ENCODE measurements at places on chromosomes 1 and 21.

DNA sequence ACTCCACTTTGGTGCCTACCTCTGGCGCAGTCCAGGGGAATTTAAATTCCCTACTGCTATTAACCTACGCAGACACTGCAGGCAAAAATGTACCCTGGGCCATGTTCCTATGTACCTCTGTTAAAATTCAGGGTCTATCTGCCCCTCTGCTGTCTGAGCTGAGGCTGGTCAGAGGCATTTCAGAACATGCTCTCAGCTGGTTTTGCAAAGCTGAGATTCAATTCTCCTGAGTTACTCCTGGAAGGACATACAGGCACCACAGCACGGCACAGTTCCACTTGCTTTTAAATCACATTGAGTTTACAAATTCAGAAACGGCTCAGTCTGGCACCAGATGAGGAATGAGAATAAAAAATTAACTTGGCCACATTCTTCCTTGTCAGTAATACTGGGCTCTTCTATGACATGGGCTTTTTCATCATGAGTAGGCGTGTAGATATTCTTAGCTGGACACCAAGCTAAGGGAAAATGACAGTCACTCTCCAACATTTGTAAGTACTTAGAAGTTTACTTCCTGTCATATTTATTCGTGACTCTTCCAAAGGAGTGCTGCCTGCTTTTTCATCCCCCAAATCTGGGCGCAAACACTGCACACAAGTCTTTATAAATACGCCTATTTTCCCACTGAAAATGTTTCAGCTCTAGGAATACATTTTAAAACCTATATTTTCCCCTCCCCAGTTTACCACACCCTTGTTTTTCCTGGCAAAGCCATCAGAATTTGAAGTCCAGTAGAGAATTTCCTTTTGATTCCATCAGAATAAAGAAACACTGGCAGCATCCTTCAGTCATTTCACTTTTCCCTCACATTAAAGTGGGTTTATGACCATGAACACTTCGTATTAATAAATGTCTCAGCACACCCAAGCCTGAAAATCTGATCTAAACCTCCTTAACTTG lies 1.9 kb downstream of the C1orf198 start:
- no peak for DNase-seq

DNA sequence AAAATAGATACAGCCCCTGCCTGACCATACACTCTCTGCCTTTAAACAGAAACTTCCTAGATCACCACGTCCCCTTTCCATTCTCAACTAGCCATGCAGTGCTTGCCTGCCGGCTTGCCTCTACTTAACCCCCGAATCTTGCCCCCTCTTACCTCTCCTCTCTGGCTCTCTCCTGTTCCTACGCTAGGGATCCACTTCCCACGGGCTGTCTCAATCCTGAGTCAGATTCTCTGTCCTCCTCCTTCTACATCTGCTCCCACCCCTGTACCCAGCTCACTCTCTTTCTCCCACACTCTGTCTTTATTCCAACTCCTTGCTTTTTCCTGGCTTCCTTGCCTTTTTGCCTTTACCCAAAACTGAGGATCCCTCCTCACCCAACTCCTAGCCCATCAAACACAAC lies 29.3 kb downstream of the ATF3 start:
- DNase-seq: no peak

- DNase-seq: no peak
Measured at GRCh38 chr1:244869364-244869827, 5.1 kb upstream of the HNRNPU start.

DNA sequence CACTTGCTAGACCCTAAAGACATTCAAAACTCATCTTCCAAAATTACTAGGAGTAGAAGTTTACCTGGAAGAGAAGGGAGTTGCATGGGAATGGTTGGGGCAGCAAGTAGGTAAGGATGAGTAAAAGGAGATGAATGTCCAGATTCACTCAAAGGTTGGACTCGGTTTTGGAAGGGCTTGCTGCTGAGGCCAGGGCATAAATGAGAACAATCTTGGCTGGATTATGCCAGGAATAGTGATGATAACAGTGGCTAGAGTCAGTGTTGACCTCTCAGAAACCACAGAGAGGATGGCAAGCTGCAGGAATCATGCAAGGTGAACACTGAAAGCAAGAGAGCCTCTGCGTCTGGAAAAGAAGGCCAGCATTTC lies 43.4 kb downstream of the C8A start:
- no peak for DNase-seq

GRCh38 chr1:229155472-229155871 lies 115.4 kb upstream of the RAB4A start:
- peak; percentile 10 for DNase-seq

DNA sequence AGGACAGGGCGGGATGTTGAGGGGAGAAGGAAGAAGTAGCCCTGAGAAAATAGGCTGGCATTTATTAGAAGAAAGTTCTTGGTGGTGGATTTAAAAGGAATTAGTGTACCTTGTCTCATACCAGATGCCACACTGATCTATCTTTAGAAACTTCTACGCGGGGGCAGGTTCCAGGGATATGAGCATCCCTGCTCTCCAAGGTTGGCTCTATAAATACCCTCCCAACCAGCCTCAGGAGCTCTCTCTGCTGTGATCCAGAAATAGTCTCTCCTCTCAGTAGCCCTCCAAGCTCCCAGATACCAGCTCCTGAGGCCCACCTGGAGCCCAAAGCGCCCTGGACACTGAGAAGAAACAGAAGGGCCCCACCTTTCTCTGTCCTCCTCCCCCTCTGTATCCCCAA lies 128.3 kb upstream of the TNR start:
- no peak for DNase-seq

GRCh38 chr1:60341274-60341673 lies 267.7 kb upstream of the C1orf87 start:
- DNase-seq: no peak

- DNase-seq: no peak
Measured at GRCh38 chr1:68448365-68448764, 1.4 kb downstream of the RPE65 start.

DNA sequence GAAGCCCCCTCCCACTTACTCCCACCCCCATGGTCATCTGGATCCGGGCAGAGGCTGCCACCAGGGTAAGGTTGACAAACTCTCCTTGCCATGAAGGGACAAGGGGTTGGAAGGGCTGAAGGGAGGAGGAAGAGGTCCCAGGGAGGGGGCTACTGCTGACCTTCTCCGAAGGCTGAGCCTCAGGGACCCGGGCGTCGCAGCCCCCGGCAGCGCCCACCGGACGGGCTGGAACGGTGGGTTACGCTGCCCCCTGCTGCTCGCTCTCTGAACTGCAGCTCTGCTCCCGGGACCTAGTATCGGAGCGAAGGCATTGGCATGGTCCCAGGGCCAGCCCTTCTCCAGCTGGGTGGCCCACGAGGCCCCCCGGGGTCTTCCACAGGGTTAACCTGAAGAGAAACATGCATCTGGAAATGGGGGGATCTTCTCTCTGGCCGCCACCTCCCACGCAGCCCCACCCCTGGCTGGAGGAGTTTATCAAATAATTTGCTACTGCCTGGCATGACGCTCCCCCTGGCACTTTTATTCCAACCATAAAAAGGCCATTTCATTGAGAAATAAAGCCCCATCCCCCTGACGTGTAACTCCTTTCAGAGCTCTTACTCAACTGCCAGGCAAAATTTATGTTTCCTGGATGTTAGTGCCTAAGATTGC lies 70.4 kb upstream of the TARDBP start:
- peak; percentile 56 for DNase-seq

GRCh38 chr1:231313661-231314060 lies 24.0 kb downstream of the EXOC8 start:
- DNase-seq: no peak

GRCh38 chr1:236156512-236157208 lies 14.3 kb downstream of the GPR137B start:
- DNase-seq: no peak

- DNase-seq: no peak
Measured at GRCh38 chr1:164736137-164736536, 177.2 kb downstream of the PBX1 start.

DNA sequence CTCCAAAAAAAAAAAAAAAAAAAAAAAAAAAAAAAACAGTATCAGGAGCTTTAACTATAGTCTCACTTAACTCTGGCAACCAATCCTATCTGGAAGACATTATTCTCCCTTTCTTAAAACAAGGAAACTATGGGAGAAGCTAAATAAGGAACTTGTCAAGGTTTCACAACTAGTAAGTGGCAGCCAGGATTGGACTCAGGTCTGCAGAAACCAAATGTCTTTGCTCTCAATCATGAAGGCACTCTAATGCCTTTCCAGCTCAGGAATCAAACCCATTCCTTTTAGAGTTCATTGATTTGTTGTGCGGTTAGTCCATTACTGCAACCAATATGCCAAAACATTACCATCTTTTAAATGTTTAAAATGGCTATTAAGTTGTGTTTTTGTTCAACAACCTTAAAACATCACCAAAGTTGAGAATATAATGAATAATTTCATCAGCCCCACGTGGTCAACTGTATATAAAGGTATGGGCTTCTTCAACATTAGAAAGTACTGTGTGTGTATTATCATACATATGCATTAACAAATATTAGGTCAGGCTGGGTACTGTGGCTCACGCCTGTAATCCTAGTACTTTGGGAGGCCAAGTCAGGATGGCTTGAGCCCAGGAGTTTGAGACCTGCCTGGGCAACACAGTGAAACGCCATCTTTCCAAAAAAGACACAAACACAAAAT lies 1.5 kb downstream of the EPRS1 start:
- DNase-seq: no peak

- no peak for DNase-seq
Measured at GRCh38 chr21:25701529-25701928, 33.2 kb downstream of the ATP5PF start.

- peak; percentile 28 for DNase-seq
Measured at GRCh38 chr1:31798433-31799195, 17.2 kb downstream of the SPOCD1 start.

DNA sequence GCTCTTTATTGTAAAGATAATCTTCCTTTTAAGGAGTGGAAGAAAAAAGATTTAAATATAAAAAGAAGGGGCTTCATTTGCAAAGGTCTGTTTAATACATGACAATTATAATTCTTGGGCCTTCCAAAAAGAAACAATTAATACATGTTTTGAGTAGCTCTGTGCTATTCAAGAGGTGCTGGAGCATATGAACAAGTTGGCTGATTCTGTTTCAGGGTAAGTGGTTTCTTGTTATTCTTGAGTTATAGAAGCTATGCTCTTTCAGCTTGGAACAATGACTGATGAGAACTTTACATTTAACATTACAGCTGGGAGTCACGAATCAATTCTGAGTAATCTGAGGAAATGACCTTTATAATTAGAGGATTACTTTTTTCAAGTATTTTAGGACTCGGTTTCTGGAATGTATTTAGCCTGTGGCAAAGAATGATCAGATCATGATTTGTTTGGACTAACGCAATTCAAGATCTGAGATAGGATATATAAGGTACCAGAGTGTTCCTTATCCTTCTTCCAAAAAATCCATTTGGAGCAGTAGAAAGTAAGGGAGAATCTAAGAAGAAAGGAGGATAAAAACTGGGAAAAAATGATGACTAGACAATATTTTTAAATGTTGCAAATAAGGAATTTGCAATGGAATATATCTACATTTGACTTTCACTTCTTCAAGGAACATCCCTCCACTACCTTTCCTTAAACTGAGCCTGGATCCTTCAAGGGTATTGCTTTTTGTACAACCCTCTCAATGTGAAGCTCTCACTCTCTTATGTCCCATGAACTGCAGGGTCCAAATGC lies 77.1 kb upstream of the KCTD3 start:
- no peak for DNase-seq

- DNase-seq: no peak
Measured at GRCh38 chr1:60664086-60664625, 418.2 kb upstream of the NFIA start.

- no peak for DNase-seq
Measured at GRCh38 chr1:112335351-112335750, 60.7 kb upstream of the CTTNBP2NL start.

DNA sequence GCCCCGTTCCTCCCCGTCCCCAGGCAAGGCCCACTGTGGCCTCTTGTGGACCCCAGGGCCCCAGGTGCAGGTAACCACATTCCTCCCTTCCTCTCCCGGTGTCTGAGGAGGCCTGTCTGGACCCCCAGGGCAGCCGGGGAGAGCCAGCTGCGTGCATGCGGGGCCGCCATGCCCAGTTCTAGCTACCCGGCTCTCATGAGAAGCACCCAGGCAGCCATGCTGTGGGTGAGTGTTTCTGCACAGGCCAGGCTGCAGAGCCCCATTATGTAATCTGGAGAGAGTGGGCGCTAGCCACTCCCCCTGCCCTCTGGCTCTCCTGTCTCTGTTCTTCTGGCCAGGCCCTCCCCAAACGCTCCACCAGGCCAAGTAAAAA lies 18.4 kb upstream of the PLEKHG5 start:
- no peak for DNase-seq

GRCh38 chr1:175003521-175003920 lies 3.8 kb downstream of the CACYBP start:
- no peak for DNase-seq

- no peak for DNase-seq
Measured at GRCh38 chr1:106276871-106277270, 779.6 kb upstream of the PRMT6 start.

Data from stimulated activated CD4-positive, alpha-beta T cell treated with anti-CD3 and anti-CD28 coated beads, Interleukin-4, amount 100 ng/mL, for 48 hours (primary cell).